ENCODE measurements at places on chromosomes 2 and 18.

DNA sequence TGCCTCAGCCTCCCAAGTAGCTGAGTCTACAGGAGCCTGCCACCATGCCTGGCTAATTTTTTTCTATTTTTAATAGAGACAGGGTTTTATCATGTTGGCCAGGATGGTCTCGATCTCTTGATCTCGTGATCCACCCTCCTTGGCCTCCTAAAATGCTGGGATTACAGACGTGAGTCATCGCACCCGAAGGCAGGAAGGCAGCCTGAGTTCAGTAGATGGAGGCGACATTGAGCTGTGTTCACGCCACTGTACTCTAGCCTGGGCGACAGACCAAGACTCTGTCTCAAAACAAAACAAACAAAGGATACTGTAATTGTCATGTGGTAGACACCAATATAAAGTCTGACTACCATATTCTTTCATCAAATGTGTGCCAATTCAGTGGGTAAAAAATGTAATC, 500.9 kb upstream of the DSEL start:
- no peak for DNase-seq

GRCh38 chr2:79235135-79235534, 75.6 kb upstream of the REG3A start:
- no peak for DNase-seq

DNA sequence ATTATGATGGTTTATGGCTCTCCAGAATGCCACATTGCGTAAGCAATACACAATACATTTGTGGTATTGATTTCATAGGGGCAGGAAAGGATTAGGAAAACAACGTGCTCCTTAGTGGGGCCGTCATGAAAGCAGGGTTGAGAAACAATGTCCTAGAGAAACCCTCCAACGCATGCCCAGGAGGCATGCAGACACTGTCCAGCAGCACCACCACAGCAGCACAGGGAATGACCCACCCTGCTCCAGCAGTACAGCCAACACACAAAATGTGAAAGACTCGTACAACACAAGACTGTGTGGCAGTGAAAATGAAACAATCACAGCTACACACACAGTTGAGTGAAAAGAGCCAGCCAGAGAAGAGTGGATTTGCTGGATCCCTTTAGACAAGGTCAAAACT, 66.3 kb downstream of the FAM168B start:
- DNase-seq, result no peak

GRCh38 chr18:44837482-44838180, 156.9 kb downstream of the SETBP1 start:
- no peak for DNase-seq

GRCh38 chr2:209411718-209412117, 12.1 kb upstream of the MAP2 start:
- DNase-seq, result no peak

DNA sequence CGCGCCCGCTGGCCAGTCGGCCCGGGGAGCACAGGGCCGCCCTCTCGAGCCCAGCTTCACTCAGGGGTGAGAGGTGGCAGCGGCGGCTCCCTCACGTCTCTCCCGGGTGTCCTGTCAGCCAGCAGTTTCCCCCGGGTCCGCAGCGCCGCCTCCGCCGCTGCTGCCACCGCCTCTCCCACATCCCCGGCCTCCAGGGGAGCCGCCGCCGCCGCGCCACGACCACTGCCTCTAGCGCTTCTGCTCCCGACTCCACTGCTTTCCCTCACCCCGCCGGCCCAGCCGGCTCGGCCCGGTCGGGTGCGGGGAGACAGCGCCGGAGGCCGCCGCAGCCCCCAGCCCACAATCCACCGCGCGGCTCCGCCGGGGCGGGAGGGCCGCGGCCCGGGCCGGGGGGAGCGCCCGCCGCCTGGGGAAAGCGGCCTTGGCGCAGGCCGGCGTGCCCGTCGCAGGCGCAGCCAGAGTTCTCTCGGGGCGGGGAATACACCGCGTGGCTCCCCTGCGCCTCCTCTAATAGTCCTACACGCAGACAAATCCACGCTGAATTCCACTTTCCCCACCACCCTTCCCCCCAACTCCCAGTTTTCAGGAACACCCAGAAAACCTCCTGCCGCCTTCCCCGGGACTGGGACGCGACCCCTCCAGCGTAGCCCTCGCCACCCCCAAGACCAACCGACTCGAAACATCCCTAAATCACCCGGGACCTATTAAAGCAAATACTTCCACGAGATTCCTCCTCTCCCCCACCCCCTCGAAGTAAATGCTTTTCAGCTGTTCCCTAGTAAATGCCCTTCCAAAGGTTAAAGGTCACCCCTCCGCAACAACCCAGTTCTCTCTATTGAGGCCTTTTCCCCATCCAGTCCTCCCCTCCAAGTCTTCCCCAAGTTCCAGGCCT, at the start of gene VPS54:
VPS54 (minus strand) TSS at position 346 of the 892 bp plus-strand sequence. CDS start 35,429 bp downstream, outside the sequence.
- peak; percentile 41 for DNase-seq

DNA sequence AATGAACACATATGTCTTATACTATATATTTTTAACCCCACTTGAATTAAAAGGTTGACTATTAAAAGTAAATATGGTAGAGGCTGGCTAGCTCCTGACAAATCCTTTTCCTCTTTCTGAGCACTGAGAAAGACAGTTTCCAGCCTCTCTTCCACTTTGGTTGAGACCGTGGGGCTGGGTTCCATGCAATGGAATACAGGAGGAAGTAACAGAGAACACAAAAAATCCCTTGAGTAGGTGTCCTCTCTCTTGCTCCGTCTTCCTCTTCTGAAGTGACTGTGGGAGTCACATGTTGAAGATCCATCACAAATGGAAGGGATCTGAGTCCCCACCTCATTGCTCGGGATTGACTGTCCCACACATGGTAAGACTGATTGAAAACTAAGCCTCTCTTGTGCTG, 36.6 kb upstream of the SIGLEC15 start:
- DNase-seq, result no peak

- DNase-seq, result no peak
Observed at GRCh38 chr2:148459377-148459778, 185.2 kb upstream of the EPC2 start.

- no peak for DNase-seq
Observed at GRCh38 chr2:20797096-20797495, 25.8 kb downstream of the LDAH start.

- DNase-seq, result no peak
Observed at GRCh38 chr2:224851811-224852210, 135.6 kb upstream of the CCDC195 start.

DNA sequence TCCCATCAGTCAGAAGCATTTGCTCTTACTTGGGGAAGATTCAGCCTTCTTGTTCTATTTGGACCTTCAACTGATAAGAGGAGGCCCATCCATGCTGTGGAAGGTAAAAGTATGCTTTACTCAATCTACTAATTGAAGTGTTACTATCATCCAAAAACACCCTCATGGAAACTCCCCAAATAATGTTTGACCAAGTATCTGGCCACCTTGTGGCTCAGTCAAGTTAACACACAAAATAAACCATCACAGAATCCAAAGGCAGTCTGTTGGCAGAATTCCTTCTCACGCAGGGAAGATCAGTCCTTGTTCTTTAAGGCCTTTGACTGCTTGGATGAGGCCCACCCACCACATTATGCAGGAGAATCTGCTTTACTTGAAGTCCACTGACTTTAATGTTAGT, 531.2 kb upstream of the SMIM21 start:
- no peak for DNase-seq

DNA sequence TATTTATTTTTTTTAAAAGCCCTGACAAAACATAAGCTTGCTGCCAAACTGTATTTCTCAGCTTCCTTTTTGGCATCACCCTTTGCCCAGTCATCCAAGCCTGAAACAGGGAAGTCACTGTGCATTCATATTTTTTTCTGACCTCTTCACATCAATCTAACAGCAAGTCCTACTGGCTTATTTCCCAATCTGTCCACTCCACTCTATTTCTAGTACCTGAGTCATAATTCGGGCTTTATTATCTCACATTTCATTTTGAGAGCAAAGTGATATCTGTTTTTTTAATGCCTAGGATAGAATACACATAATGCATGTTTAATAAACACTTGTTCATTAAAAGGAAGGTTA, 5.1 kb downstream of the HNMT start:
- DNase-seq, result no peak

GRCh38 chr2:176612736-176613135, 343.5 kb downstream of the MTX2 start:
- no peak for DNase-seq

GRCh38 chr2:46306330-46306751, 9.1 kb downstream of the EPAS1 start:
- DNase-seq, result no peak

GRCh38 chr2:60515721-60516226, 37.7 kb downstream of the BCL11A start:
- no peak for DNase-seq

DNA sequence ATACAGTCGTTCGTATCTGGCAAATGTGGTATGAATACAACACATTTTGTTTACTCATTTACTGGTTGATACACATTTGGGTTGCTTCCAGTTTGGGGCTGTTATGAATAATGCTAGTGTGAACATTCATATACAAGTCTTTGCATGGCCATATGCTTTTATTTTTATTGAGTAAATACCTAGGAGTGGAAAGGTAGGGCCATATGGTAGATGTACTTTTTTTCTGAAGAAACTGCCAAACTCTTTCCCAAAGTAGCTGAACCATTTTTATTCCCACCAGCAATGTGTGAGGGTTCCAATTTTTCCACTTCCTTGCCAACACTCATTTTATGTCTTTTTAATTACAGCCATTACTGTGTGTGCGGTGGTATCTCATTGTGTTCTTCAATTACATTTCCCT, 496.2 kb upstream of the NRXN1 start:
- DNase-seq, result no peak

DNA sequence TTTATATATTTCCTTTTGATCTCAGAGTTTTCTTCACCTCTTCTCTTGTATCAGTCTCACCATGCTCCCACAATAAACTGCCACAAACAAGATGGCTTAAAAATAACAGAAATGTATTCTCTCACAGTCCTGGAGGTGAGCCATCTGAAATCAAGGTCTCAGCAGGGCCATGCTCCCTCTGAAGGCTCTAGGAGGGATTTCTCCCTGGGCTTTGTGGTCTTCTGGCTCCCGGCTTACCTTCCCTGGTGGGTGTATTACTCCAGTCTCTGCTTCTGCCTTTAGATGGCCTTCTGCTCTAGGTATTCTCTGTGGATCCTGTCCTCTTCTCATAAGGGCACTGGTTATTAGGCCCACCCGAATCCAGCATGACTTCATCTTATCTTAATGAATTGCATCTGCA, 994.7 kb upstream of the POU3F3 start:
- no peak for DNase-seq

- DNase-seq, result no peak
Observed at GRCh38 chr18:79819064-79819967, 21.6 kb downstream of the KCNG2 start.

GRCh38 chr2:1628893-1629292, 115.4 kb downstream of the PXDN start:
- DNase-seq, result no peak

- no peak for DNase-seq
Observed at GRCh38 chr2:217787160-217787877, 215.5 kb downstream of the TNS1 start.

GRCh38 chr2:112181571-112182290, 43.5 kb downstream of the FBLN7 start:
- no peak for DNase-seq

DNA sequence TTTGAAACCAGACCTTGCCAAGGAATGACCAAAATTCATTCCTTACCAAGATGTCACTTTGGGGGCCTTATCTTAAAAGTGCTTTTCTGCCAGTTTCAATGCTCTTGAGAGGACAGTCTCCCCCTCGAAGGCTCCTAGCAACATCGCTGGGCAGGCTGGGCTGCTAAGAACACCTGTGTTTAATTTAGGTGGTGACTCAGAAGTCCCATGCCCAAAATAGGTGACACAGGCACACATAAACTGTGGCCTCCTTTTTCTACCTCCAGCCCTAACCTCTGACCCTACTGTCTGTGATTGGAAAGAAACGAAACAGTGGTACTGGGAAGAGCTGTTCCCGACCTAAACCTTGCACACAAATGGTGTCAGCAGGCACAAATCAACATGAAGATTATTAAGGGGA, 28.7 kb upstream of the ROCK2 start:
- DNase-seq, result no peak

GRCh38 chr2:96233880-96234316, 25.3 kb upstream of the STARD7 start:
- no peak for DNase-seq

DNA sequence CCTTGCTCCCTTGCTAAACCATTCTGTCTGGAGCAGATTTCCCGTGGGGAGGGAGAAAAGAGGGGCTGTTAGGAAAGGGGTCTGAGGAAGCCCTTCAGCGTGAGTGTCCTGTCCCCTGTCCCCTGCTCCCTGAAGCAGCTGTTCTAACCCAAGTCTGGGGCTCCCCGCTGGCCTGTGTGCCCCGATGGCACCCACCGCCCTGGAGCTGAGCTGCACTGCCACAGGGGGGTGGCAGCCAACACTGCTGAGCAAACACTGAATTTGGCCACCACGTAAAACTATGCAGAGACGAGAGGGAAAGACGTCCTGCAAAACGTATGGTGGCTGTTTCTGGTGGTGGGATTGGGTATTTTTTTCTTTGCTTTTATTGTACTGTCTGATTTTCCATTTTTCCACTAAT, 17.9 kb downstream of the KCNG2 start:
- no peak for DNase-seq

DNA sequence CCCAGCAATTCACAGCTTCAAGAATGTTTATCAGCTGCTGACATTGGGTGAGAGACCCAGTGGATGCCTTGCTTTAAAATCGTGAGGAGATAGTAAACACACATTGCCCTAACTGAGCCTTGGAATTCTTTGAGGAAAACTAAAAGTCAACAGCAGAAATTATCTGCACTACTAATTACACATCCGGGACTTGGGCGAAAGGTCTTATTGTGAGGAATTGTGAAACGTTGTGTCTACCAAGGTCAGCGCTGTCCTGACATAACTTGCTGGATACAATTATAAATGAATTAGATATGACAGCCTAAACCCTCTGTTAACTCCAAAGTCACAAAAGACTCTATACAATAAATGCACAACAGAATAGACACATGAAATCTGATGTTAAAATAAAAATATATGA, 121.4 kb downstream of the ST6GAL2 start:
- DNase-seq, result no peak

DNA sequence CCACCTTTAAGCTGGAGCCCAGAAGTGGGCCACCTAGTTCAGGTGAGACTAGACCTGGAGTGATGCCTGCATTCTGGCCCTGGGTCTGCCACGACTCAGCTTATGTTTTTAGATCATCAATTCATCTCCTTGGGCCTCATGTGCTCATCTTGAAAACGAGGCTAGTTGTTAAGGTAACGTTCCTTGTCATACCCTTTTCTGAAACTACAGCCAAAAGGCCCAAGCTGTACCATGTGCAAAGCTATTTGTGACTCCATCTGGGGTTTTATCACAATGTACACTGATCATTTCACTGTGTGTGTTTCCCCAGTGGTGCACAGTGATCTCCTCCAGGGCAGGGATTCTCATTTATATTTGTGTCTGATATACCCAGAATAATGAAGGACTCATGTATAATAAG, 138.4 kb upstream of the COPS8 start:
- no peak for DNase-seq

- no peak for DNase-seq
Observed at GRCh38 chr18:79495591-79496071, 99.9 kb downstream of the NFATC1 start.

GRCh38 chr2:66390811-66391210, 44.1 kb upstream of the MEIS1 start:
- DNase-seq, result no peak

GRCh38 chr2:237697586-237698357, 70.4 kb downstream of the LRRFIP1 start:
- DNase-seq, result no peak

GRCh38 chr2:86764661-86765309, 25.9 kb downstream of the CD8A start:
- DNase-seq, result no peak

- no peak for DNase-seq
Observed at GRCh38 chr2:197710424-197711042, 5.4 kb downstream of the MARS2 start.
